GM12892 (cell line): ENCODE measurements at places on chromosomes 3 and 15.

DNA sequence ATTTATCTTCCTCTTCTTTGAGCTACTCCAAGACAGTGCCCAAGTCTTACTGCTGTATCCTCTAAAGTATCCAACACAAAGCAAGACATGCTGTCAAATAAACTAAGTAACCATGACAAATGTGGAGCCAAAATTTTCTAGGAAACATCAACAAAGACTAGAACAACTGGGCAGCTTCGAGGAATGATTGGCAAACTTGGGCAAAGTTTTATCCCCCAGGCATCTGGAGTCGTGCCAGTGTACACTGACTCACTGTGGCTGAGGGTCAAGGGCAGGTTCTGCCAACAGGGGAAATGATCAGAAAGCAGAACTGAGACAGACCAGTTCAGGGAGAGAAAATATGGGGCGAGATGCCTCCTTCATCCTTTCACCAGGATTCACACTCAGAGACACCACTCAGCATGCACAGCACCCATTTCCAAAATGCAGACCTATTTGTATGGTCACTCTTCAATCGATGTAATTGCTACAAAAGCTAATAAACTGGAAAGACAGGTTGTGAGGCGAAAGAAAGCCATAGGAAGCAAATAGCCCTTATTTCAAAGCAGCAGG, 65.8 kb downstream of the MB21D2 start:
- no peak for DNase-seq

DNA sequence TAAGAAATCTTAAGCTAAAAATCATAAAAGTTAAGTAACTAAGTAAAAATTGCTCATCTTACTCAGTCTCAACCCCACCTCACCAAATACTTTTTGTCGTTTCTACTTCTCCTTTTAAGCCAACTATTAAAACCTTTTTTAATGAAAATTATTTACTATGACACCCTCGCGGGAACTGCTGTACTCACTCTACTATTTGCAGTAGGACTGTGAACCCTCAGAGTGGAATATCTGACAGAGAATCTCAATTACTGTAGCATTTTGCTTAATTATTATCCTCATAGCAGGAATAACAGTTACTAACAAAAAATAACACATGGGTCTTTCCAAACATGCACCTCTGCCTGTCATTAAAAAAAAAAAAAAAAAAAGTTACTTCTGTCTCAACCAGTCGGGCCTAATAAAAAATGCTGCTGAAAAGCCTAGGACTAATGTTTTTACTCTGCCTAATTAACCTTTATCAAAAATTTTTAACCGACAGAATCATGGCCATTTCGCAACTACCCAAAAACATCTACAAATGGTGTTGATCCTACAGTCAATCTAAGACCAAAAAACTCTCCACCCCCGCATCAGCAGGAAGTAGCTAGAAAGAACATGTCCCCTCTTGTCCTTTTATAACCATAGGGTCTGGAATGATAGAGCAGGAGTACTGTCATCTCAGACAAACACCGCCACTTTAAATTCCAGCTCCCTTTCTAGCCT, 10.2 kb downstream of the ALDH1L1 start:
- DNase-seq, result no peak

- DNase-seq, result no peak
Observed at GRCh38 chr3:81728766-81729544, 32.5 kb downstream of the GBE1 start.

- no peak for DNase-seq
Observed at GRCh38 chr15:79065706-79066376, 24.7 kb downstream of the RASGRF1 start.

- DNase-seq, result no peak
Observed at GRCh38 chr3:194930377-194931204, 244.9 kb downstream of the FAM43A start.

DNA sequence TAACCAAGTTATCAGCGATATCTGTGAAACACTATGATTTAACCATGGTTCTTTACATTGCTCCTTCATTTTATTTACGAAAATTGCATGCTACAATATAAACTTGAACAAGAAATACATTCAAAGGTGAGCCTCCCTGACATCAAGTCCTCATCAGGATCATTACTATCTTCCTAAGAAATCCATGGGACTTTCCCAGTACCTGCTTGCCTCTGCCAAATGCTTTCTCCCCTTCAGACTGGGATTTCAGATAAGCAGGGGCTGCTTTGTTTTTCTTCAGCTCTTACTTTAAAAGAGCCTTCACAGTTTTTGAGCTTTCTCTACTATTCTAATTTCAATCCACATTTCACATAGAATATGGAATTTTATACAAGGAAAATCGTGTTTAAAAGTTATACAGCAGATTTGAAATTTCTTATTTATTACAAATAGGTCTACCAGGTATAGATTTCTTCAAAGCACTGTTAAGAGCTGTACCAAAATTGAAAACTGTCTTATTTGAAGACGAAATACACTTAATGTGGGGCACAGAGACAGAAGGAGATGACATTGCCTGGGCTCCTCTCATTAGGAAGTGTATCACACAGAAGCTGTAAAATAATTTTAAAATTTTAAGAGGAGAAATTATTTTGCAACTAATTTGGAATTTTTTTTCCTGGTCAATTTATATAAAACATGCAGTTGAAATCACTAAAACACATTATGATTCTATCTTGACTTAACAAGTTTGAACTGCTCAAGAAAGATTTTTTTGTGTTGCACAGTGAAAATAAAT, 615.0 kb upstream of the AGTR1 start:
- no peak for DNase-seq

DNA sequence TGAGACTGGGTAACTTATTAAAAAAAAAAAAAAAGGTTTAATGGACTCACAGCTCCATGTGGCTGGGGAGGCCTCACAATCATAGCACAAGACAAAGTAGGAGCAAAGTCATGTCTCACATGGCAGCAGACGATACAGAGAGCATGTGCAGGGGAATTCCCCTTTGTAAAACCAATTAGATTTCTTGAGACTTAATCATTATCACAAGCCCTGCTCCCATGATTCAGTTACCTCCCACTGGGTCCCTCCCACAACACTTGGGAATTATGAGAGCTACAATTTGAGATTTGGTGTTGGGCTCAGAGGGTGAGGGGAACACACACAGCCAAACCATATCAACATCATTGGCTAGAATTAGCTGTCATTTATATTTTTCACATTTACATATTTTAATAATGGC, 221.0 kb downstream of the RSRC1 start:
- no peak for DNase-seq

- DNase-seq, result no peak
Observed at GRCh38 chr15:89111961-89112340, 23.7 kb downstream of the ABHD2 start.

GRCh38 chr3:130823996-130824395, 69.9 kb upstream of the ATP2C1 start:
- DNase-seq, result no peak

DNA sequence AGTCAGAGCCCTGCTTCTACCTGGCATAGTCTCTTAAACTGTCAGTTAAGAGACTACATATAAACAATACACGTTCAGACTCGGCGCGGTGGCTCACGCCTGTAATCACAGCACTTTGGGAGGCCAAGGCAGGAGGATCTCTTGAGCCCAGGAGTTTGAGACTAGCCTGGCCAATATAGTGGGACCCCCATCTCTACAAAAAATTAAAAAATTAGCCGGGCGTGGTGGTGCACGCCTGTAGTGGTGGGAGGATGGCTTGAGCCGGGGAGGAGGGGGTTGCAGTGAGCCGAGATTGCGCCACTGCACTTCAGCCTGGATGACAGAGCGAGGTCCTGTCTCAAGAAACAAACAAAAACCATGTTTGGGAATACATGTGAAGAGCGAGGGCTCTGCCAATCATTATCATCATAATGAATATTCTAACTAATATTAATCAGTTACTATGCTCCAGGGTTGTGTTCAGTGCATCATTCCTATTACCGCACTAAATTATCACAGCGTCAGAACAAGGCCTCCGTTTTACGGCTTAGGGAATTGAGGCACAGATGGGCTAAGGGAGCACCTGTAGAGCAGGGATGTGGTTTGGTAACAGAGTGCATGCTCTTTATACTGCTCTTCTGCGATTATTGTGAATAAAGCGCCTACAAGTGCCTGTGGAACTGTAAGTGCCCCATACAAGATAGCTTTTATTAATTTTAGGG, 844 bp upstream of the UQCC5 start:
- DNase-seq, result no peak
